Fibroblast of mammary gland (primary cell): ENCODE measurements at places on chromosomes 13 and 19.
A peak's percentile ranks its signal among the peaks of the same experiment; 100 is the strongest.

DNA sequence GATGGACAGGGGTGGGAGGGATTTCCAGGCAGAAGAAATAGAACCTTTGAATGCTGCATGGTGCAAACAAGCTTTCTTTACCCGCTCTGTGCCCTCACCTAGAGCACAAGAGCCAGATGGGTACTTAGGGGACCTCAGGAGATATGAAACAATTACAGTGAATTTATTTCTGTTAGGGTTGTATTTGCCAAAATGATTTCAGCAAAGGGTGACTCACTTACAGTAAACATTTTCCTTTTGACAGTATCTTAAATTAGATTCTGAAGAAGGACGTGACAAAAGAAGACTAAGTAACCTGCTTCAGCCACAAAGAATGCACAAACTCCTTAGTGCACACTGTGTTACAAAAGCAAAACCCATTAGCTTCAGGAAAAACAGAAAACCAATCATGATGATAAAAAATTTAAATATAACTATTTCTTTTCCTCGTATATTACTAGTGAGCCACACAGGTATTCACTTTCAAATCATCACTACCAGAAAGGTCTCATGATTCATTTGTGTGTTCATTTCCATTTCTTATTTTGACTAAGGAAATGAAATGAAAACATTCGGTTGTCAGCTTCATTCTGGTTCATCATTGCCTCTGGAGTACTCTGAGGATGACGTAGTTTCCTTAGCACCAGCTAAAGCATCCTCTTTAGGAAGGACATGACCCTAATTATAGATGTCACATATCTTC, 158.8 kb downstream of the NHLRC3 start:
- no peak for DNase-seq

- no peak for DNase-seq
Observed at GRCh38 chr13:103130146-103130545, 63.9 kb upstream of the SLC10A2 start.

DNA sequence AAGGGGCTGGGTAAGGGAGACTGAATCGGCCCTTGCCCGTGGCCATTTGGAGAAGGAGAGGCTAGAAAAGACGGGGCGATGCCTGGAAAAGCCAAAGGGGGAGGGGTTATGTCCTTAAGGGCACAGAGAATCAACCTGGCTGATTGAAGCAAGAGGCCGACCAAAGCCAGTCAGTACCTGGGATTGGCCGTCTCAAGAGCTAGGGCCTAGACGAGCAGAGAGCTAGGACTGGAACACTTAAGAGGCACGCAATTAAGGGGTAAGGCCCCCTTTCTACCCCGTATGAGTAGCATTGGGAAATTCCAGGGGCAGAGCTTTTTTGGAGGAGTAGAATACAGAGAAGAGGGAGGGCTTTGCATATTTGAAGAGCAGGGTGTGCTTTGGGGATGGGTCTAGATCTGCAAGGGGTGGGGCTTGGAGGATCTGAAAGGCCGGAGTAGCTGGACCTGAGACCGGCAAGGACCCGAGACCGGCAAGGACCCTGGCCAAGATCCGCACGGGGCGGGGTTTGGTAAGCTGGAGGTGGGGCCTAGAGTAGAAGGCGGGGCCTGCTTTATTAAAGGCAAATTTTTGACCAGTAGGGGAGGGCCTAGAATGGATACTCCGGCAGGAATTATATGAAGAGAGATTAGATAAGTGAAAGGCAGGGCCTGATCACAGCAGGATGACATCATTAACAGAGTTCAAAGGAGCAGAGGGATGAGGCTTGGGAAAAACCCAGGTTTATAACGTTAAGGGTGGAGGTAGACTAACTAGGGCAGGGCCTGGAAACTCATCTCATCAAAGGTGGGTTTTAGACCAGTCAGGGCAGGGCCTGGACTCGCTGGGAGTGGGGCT, 10.7 kb upstream of the CACNG6 start:
- peak; percentile 12 for DNase-seq

DNA sequence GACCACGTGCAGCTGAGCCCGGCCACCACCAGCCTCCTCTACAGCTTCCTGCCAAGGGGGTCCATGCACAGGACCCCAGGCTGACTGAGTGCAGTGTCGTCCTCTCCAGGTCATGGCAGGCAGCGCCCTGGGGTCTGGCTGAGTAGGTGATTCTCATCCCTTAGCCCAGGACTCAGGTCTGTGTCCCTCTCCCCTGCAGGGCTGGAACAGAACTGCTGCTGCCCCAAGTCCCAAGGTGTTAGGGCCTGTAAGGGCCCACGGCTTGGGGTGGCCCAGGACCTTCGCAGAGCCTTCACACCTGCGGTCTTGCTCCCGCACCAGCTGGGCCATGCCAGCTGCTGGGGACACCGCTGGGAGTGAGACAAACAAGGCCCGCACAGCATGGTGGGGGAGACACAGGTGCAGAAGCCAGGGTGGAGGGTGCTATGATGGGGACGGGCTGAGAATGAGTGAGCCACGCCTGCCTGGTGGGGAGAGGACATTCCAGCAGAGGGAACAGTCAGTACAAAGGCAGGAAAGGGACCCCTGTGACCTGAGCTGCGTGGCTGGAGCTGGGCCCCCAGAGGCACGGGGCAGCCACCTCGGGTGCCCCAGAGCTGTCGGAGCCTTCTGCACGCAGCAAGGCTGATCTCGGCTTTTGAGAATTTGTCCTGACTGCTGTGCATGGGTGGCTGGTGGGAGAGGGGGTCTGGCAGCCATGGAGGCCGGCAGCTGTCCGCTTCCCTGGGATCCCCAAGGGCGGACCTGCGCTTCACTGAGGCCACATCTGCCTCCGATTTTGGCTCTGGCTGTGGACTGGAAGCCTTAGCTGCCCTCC, 11.9 kb downstream of the PLEKHF1 start:
- DNase-seq, result no peak

DNA sequence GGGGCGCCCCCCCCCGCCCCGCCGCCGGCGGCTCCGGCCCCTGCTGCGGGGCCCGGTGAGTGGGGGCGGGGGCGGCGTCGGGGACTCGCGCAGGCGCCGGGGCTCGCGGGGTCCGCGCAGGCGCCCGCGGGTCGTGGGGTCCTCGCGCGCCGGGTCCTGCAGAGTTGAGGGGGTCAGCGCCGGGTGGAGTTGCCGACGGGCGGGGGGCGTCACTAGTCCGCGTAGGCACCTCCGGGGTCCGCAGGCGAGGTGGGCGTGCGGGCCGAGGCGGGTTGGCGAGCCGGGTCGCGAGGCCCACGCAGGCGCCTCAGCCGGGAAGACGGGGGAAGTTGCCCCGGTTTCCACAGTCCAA, 365 bp downstream of the PPP6R1 start:
- no peak for DNase-seq
